Mesenchymal stem cell (in vitro differentiated cells and primary cell): ENCODE measurements at places on chromosomes 12 and 14.

DNA sequence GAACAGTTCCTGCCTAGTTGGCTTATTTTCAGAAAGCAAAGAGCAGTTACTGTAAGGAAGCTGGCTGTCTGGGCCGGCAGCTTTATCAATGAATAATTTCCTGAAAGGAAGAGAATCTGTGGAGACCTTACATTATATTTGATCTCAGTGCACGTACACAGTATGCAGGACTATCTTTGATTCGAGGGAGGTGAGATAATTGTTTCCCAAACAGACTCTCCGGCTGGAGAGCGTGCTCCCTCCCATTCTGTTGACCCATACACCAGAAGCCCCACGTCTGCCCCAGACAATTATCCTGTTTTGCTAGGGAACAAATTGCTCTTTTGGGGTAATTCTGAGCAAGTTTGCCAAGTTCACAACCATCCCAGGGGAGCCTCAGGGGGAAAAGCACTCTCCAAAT, 1115.0 kb downstream of the VRK1 start:
- H3K27ac ChIP-seq: no peak overlapping the region
- no peak for DNase-seq
- no peak overlapping the region for H3K4me3 ChIP-seq
- no peaks in the 10 kb centered on the region for H3K4me1 ChIP-seq
- no peaks in the 10 kb centered on the region for H3K36me3 ChIP-seq
- no peaks in the 10 kb centered on the region for H3K27me3 ChIP-seq

GRCh38 chr12:39763071-39763889, 143.7 kb upstream of the ABCD2 start:
- H3K27ac ChIP-seq: no peak overlapping the region
- no peak for DNase-seq
- H3K36me3 ChIP-seq: peaks cover 9% of the 10 kb centered on the region
- H3K4me3 ChIP-seq: no peak overlapping the region
- H3K27me3 ChIP-seq: no peaks in the 10 kb centered on the region
- no peaks in the 10 kb centered on the region for H3K4me1 ChIP-seq

- H3K36me3 ChIP-seq: peaks cover 20% of the 10 kb centered on the region
- H3K4me3 ChIP-seq: no peak overlapping the region
- peaks cover 2% of the 10 kb centered on the region for H3K4me1 ChIP-seq
- no peaks in the 10 kb centered on the region for H3K27me3 ChIP-seq
- H3K27ac ChIP-seq: no peak overlapping the region
- peak; percentile 21 for DNase-seq
Observed at GRCh38 chr12:62347922-62348650, 87.9 kb downstream of the USP15 start.

DNA sequence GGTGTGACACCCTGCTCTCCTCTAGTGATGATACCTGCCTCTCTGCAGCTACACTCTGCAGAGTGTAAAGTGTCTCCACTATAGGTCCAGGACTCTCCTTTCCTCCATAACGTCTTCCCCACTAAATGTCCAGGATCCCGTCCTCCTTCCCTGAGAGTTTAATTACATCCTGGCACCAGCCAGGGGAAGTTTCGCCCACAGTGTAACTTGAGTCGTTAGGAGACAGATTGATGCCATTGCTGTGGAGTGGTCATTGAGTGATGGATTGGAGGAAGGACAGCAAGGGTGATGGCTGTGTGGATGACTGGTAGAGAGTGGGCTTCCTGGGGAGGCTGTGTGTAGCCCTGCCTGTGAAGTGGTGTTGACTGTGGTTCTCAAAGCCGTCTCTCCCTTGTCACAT, 84.0 kb upstream of the TMEM132D start:
- no peak overlapping the region for H3K4me3 ChIP-seq
- H3K27me3 ChIP-seq: no peaks in the 10 kb centered on the region
- H3K27ac ChIP-seq: no peak overlapping the region
- no peak for DNase-seq

DNA sequence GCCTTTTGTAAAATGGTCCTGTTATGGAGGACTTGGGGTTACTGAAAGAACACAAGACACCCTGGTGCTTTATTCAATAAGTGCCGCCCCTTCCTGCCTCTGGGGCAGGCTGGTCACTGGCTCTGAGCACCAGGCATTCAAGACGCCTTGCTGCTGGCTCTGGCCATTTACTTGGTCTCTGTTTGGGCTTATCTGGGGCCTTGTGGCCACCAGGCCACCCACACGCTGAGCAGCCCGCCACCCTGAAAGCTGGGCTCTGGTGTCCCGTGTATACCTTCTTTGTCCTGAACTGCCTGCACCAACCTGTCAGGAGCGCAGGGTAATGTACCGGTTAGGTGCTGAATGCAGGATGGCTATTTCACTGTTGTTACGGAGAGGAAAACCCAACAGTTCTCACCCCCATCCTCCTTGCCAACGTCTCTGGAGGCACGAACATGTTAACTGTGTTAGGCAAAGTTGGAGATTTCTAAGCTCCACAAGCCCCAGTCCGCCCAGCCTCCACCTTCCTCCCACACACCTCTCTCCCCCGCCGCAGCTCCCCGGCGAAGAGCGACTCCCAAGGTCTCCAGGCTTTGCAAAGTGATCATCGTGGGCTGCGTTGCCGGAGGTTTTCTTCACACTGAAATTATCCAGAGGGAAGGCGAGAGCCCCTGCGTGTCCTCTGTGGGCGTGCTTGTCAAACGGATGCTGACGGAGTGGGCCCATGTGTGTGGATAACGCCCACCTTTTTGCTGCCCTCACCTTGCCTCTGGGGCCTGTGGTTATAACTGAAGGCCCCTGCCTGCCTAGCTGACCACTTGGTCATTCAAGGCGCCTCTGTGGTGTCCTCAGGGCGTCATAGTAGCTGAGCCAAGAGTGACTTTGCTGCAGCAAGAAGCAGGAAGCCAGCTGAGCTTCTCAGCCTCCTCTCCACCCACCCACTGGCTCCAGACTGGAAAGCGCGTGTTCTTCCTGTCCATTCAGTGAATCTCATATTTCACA, 18.8 kb upstream of the BEGAIN start:
- no peak overlapping the region for H3K27ac ChIP-seq
- H3K27me3 ChIP-seq: peaks cover 27% of the 10 kb centered on the region
- no peak overlapping the region for H3K4me3 ChIP-seq
- H3K36me3 ChIP-seq: no peaks in the 10 kb centered on the region
- DNase-seq: no peak
- peaks cover 2% of the 10 kb centered on the region for H3K4me1 ChIP-seq

- no peak for DNase-seq
- H3K27ac ChIP-seq: peak overlapping the region; percentile 69
- peaks cover 4% of the 10 kb centered on the region for H3K36me3 ChIP-seq
- no peaks in the 10 kb centered on the region for H3K27me3 ChIP-seq
- peaks cover 36% of the 10 kb centered on the region for H3K4me1 ChIP-seq
- H3K4me3 ChIP-seq: peak overlapping the region; percentile 70
Observed at GRCh38 chr12:53493610-53494391, 5.5 kb downstream of the MAP3K12 start.

GRCh38 chr12:16587514-16587913, 18.4 kb downstream of the LMO3 start:
- H3K27ac ChIP-seq: no peak overlapping the region
- DNase-seq: no peak
- no peaks in the 10 kb centered on the region for H3K27me3 ChIP-seq

DNA sequence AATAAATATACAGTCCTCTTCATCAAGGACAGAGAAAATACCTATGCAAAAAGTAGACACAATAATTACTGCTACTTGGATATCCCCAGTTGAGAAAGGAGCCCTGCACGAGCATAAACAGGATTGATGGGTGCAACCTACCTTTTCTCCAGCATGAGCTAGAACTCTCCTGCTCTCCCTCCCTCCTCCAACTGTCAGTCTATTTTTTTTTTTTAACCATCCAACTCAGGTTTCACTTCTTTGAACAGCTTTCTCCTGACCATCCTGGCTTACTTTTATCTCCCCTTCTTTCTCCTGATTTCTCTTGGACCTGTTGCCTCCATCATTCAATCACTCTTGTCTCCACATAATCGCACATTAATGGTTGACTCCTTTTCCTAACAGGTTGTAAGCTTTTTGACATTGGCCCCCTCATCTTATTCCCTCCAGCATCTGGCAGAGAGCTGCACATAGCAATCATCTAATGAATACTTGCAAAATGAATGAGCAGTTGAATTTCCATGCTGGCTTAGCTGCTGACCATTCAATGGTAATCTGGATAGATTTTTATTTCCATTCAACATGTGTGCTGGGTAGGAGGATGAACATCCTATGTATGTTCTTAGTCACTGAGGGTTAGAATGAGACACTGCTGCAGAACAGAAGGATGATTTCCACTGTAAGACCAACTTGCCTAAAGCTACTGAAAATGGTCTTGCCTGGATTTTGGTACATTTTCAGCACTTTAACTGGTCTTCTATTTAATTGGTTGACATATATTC, 24.4 kb downstream of the MYBPC1 start:
- no peak for DNase-seq
- H3K4me1 ChIP-seq: no peaks in the 10 kb centered on the region
- no peak overlapping the region for H3K27ac ChIP-seq
- H3K27me3 ChIP-seq: no peaks in the 10 kb centered on the region

DNA sequence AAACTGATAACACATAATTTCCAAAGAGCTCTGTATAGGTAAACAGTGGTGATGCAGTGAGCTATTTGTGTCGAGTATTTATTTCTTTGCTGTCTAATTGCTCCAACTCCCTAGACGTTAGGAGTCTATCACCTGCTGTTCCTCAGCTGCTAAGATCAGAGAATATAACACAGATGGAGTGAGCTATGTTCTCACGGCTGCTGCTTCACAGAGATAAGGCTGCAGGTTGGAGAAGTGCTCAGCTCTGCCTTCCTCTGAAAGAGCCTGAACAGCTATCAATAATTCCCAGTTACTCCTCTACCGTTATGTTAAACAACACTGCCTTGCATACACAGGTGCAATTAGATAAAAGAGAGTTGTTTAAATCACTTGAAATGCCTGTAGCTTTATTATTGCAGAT, 103.2 kb upstream of the MDGA2 start:
- no peaks in the 10 kb centered on the region for H3K27me3 ChIP-seq
- H3K4me3 ChIP-seq: no peak overlapping the region
- H3K4me1 ChIP-seq: no peaks in the 10 kb centered on the region
- no peak for DNase-seq

DNA sequence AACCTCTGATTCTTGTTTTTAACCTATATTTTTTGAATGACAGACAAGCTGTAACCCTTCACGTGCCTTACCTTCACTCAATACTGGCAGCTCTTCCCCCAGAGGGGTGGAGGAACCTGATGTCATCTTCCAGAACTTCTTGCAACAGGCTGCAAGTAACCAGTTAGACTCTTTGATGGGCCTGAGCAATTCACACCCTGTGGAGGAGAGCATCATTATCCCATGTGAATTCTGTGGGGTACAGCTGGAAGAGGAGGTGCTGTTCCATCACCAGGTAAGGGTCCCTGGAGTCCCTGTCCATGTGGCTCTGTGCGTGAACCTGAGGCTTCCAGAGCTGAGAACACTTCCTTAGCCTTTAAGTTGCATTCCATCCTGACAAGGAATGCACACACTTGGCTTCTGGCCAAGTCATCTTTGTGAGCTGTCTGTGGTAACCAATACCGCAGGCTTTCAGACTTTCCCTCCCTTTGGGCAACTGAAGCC, 22.7 kb downstream of the TRAFD1 start:
- peak overlapping the region; percentile 79 for H3K27ac ChIP-seq
- H3K4me1 ChIP-seq: peaks cover 6% of the 10 kb centered on the region
- H3K36me3 ChIP-seq: peaks cover 92% of the 10 kb centered on the region

DNA sequence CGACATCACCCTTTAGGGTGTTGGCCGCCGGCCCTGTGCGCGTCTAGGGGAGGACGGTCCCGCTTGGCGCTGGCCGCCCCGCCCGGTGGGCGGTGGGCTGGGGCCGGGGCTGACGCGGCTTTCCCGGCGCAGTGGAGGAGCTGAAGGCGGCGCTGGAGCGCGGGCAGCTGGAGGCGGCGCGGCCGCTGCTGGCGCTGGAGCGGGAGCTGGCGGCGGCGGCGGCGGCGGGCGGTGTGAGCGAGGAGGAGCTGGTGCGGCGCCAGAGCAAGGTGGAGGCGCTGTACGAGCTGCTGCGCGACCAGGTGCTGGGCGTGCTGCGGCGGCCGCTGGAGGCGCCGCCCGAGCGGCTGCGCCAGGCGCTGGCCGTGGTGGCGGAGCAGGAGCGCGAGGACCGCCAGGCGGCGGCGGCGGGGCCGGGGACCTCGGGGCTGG, 3.6 kb downstream of the TNFAIP2 start:
- H3K27ac ChIP-seq: no peak overlapping the region
- no peak for DNase-seq
- peaks cover 96% of the 10 kb centered on the region for H3K4me1 ChIP-seq
- peaks cover 44% of the 10 kb centered on the region for H3K36me3 ChIP-seq
- peak overlapping the region; percentile 91 for H3K4me3 ChIP-seq

DNA sequence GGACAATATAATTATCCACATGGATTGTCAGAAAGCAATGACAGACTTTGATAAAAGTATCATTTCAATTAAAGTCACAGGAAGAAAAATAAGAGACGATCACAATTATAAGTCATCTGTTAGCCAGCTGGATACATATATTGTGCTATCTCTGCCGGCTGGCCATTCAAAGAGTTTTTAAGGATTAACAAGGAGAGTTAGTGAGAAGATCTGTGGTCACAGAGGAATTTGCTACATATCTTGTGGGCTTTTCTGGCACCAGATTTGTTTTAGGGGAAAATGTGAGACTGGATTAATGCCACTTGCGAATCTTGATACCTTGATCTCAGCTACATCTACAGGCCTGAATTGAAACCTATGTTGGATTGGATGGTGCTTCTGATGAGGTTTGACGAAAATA, 90.9 kb upstream of the MANSC4 start:
- H3K36me3 ChIP-seq: no peaks in the 10 kb centered on the region
- no peak overlapping the region for H3K4me3 ChIP-seq
- peaks cover 8% of the 10 kb centered on the region for H3K4me1 ChIP-seq
- H3K27me3 ChIP-seq: no peaks in the 10 kb centered on the region

DNA sequence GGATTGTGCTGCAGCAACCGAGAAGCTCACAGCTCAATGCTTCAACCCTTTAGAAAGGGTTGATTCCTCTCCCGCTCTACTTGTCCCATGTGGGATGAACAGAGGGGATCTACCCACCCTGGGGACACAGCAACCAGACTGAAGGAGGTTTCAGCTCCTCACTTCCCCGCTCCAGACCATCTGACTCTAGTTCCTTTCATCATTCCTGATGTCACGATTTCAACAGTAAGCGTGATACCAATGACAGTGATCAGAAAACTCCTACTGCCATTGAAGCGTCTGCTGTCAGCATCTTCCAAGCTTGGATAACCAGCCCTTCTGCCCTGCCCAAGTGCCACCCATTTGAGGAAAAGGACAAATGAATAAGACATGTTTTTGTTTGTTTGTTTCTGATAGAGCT, 14.3 kb downstream of the SERPINA1 start:
- no peaks in the 10 kb centered on the region for H3K36me3 ChIP-seq
- no peaks in the 10 kb centered on the region for H3K27me3 ChIP-seq
- peaks cover 7% of the 10 kb centered on the region for H3K4me1 ChIP-seq
- DNase-seq: no peak
- peak overlapping the region; percentile 58 for H3K27ac ChIP-seq
- no peak overlapping the region for H3K4me3 ChIP-seq

GRCh38 chr14:98931911-98932310, 340.1 kb downstream of the BCL11B start:
- peaks cover 38% of the 10 kb centered on the region for H3K27me3 ChIP-seq
- H3K4me3 ChIP-seq: no peak overlapping the region
- H3K36me3 ChIP-seq: no peaks in the 10 kb centered on the region
- H3K4me1 ChIP-seq: no peaks in the 10 kb centered on the region
- H3K27ac ChIP-seq: no peak overlapping the region
